ENCODE measurements at places on chromosomes 4 and X.

- no peak for DNase-seq
These were observed 22.0 kb downstream of the ITIH6 start for GRCh38 chrX:54776061-54776460.

DNA sequence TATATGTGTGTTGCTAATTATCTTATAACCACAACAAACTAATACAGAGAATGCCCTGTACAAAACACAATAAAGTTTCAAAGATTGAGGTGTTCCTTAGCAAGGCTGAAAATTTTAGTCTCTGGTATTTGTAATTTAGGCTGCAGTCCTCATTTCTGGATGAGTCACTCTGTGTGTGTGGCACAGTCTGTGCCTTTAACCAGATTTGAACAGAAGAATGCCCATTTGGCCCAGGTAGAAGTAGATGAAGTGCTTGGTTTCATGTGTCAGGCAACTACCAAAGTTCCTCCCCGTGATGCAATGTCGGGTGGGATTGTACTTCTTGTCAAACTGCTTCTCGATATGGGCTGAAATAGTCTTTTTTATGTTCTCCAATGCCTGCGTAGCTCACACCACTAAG, 91.6 kb upstream of the H2AZ1 start:
- no peak for DNase-seq

DNA sequence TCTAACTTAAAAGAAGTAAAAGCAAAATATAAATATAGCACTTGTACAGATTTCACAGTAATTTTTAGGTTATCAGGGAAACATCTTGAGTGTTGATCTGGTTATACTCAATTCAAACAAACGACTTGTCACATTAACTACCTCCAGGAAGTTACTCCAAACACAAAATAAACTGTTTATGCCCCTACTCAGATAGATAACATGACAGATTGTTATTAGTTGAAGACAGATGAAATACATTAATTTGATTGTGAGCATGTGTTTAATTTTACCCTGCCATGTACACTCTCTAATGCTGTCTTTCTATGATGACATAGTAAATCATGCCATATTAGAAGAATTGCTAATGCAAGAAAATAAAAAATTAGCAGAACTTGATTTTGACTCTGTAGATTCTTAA, 88.0 kb downstream of the RAB28 start:
- DNase-seq = no peak

- DNase-seq = peak; percentile 23
These were observed 1251.6 kb upstream of the AGA start for GRCh38 chr4:178693816-178694215.

- DNase-seq = no peak
These were observed 211.9 kb downstream of the DCAF12L2 start for GRCh38 chrX:125954236-125954635.

GRCh38 chr4:108556588-108557200, 63.7 kb upstream of the RPL34 start:
- no peak for DNase-seq

- DNase-seq = peak; percentile 37
These were observed 104.1 kb downstream of the PHOX2B start for GRCh38 chr4:41644288-41644914.

GRCh38 chr4:187480146-187481145, 515.1 kb upstream of the ZFP42 start:
- DNase-seq = peak; percentile 37

DNA sequence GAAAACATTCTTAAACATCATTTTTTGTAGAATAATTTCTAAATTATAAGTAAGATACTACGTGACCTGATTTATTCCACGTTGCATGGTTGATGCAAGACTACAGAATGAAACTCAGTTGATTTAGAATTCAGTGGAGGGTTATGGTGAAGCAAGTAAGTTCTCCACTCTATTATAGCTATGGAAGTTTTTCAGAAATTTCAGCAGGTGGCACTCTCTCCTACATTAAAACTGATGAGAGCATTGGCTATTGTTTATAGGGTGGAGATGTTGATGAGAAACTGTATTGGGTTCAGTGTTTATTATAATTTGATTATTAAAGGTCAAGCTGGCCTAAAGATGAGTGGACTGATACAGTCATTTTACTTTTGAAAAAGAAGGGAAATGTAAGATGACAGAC, 88.0 kb downstream of the FNIP2 start:
- peak; percentile 54 for DNase-seq

GRCh38 chr4:144289667-144290428, 149.3 kb upstream of the GYPA start:
- peak; percentile 51 for DNase-seq

DNA sequence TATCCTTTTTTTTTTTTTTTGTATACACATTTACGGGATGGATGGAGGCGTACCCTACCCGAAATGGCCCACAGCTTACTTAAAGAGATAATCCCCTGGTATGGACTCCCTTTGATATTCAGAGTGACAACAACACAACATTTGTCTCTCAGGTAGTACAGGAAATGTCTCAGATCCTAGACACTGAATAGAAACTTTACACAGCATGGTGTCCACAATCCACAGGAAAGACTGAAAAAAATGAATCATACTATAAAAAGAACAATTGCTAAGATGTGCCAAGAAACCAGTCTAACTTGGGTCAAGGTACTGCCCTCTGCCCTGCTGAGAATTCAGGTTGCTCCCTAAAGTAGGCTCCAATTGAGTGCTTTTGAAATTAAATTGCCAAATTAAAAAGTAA, 100.8 kb upstream of the LANCL3 start:
- DNase-seq = no peak

GRCh38 chr4:172362569-172362968, 549.4 kb downstream of the GALNTL6 start:
- DNase-seq = no peak

DNA sequence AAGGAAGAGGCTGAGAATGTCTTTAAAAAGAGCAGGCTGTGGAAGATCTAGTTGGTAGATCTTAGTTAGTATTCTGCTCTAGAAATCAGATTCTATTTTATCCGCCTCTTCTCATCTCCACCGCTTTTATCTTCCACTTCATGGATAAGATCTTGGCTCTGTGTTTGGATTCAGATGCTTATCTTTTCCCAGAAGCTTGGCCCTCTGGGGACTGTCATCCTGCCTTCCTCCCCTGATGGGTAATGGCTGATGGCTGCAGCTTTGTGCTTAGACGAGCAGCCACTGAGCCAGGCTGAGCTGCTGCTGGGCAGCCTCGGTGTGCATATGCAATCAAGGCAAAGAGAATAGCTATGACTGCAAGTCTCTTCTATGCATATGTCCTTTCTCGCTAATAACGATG, 23.5 kb downstream of the TRIML1 start:
- DNase-seq = no peak

DNA sequence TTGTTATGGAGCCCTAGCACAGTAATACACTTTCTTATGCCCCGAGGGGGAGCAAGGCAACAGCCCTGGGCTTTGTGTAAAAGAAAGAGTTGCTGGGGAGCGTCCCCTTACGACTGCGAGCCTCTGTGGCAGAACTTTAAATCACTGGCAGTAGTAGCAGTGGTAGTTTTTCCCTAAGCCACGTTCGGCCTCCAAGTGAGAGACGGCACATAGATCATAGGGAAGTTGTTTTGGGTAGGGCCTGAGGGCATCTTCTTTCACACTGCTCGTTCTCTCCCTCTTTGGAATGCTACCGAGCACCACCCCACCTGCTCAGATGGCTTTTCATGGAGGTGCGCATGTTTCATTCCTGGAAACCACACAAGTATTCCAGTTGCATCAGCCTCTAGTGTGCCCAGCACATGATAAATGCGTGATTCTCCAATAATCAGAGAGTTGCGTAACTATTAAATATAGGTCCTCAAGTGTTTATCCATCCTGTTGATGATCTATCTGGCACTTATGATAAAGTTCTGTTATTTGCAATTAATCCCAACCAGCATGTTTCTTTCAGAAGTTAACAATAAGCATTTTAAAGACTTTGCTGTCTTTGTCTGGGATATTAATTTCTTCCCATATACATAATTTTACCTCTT, 7.0 kb upstream of the SYNPO2 start:
- DNase-seq = no peak

GRCh38 chr4:47383829-47384427, 79.6 kb downstream of the COMMD8 start:
- DNase-seq = peak; percentile 37

DNA sequence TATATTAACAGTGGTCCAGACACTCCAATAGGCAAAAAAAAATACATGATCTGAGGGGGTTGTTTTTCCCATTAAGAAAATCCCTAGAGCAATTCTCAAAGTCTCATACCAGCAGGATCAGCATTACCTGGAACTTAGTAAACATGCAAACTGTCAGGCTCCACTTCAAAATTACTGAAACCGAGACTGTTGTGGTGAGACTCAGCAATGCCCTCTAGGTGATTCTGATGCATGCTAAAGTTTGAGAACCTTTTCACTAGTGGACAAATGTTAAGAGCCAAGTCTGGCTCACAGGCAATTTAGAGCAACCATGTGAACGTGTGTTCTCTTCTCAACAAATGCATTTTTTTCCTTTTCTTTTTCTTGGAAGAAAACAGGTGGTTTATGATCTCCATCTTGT, 30.2 kb downstream of the NEK1 start:
- no peak for DNase-seq

DNA sequence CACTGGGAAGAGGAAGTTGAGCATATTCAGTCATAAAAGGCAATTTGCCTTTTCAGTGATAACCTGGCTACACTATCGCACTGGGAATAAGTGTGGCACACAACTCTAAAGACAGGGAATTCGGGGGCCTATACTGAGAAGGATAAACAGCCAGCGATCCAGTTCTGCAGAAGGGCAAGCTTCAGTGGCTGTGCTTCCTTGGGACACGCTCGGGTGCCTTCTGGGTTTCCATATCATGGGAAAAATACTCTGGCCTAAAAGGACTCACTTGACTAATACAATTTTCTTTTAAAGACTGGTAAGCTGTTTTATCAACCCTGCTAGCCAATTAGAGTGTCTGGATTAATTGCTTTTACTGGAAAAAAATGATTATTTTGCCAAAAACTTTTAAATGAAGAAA, 58.5 kb downstream of the TENM3 start:
- no peak for DNase-seq

GRCh38 chr4:77235289-77235854, 78.4 kb downstream of the CCNG2 start:
- DNase-seq = no peak

DNA sequence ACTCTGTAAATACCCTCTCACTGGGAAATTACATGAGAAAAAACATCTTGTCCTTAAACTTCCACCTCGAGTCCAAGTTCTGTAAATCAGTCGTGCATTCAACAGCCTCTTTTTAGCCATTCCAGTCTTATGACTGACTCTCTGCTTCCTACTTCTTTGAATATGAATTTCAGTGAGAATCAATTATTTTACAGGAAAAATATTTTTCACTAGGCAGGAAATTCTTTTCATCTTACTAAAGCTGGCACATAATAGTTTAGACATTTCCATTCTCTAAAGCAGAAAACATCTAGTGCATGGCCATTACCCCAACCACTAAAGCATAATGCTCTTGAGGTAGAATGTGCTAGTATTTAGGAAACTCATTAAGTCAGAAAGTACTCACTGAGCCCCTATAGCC, 565.7 kb upstream of the FAT1 start:
- peak; percentile 51 for DNase-seq

Data from fibroblast of skin of right quadriceps (primary cell).